ENCODE measurements at places on chromosomes 13 and 19.

- no peak for DNase-seq
Measured at GRCh38 chr13:112481458-112481857, 105.3 kb downstream of the SPACA7 start.

DNA sequence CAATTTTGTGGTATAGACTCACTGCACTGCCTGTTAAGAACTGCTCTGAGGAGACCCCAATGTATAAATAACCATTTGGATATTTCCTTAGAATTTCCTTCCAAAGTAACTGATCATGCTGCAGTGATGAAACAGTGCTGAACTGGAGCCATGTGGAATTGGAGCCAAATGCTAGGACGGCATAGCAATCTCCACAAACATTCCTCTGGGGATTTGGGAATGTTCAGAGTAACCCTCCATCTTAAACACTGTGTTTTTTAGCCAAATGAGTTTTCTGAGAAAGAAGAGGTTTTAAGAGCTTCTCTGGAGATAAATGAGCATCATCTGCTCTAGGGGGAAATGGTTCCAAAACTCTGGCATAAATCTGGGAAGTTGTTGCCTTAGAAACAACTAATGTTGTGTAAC, 98.2 kb downstream of the OLFM4 start:
- DNase-seq, result no peak

DNA sequence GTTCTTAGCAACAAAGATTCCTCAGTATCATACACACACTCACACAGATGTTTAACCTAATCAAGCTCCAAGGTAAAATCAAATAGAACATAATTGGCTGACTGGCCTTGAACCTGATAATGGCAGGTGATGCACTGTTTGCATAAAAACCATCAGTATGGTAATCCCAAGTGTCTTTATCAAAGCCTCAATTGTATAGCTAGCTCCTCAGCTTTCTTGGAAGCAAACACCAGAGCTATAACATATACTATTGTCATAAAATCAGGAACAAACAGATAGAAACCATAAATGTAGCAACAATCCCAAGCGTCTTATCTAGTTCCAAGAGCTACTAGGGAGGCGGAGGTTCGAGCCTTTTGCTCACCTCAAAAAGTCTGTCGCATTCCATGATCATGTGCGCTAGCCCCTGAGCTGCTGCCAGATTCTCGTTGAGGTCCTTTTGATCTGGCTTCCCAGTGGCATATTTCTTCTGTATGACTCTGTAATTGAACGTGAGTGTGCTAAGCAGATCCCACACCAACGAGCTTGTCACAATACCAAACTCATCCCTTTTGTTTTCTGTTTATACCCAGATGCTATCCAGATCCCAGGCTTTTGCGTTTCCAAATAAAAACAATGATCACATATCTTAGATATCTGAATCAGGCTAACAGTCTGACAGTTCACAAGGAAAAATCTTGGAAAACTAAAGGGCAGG, 95.3 kb downstream of the KL start:
- DNase-seq, result no peak

DNA sequence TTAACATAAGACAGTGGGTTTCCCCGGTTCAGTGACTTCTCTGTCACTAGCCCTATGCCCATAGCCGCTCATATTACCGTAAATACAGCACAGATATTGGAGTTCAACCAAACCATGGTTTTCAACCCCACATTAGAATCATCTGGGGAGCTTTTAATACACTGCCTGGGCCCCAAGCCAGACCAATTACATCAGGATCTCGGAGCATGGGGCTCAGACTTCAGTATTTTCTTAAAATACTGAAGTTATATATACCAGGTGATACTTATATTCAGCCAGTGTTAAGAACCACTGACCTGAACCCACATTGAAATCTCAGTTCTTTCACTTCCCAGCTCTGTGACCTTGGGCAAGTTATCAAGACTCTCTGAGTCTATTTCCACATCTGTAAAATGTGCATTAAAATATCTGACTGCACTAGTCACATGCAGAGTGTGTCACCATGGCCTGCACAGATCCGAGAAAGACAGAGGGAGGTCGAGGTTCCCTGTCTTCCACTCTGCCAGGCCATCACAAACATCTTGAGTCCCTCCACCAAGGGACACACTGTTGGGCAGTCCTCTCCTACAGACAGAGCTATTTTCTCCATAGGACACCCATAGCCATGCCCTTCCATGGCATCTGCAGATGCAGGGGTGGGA, 32.2 kb upstream of the IPO5 start:
- DNase-seq, result no peak

DNA sequence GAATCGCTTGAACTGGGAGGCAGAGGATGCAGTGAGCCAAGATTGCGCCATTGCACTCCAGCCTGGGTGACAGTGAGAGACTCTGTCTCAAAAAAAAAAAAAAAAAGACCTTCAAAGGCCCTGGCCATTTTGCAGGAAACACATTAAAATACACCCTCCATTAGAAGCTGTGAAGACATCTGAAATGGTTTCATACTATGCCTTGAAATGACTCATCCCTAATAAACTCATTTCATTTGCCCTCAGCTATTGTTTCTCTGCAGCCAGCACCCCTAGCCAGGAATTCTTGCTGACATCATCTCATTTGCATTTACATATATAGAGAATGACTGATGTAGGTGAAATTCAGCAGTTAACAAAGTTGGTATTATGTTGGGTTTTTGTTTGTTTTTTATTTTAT, 8.7 kb downstream of the EML2 start:
- no peak for DNase-seq

DNA sequence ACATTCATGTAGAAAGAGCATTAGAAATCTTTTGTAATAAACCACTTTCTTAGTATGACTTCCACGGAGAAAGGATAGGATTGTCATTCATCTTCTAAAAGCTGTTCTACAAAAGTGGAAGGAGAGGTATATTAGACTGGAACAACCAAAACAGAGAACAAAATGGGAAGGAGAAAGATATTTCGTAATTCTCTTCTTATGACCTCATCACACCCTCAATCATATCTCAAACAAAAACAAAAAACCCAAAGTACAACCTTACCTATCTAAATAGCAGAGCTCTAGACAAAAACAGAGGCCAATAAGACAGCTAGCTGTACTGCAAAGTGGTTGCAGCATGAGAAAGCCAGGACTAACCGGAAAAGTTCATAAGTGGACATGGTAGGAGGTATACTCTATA, 46.3 kb downstream of the DACH1 start:
- no peak for DNase-seq

GRCh38 chr13:45310341-45311131, 30.4 kb downstream of the TPT1 start:
- DNase-seq, result no peak

GRCh38 chr19:2056837-2057192, 5.8 kb upstream of the MKNK2 start:
- no peak for DNase-seq

DNA sequence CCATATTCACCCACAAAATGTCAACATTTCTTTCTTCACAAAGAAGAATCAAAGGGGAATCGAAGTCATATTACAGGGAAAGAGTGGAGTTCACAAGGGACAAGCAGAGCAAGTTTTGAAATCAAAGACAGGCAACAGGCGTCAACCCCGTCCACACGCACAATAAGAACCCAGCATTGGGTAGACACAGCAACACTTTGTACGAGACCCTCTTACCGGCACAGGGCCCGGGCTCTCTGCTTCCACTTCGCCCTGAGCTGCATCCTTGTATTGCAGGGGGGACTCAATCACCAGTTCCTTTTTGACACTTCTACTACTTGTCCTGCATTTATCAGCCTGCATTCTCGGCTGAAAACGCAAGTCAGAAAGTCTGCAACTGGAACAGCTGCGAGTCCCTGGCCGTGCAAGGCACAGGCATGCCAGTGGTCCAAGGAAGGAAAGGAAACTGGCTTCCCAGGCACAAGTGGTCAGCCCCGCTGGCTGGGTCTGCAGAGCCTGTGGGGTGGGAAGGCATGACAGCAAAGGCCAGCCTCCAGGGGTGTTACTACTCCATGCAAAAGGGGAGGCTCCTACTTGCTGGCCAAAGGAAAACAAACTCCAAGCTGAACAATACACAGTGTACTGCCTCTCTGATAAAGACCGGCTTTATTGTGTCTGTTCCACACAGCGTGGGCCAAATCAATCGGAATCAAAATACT, at the start of gene DOCK9:
TSS of gene DOCK9 (minus strand) at position 497 of the 698 bp plus-strand sequence. CDS start at position 342, 155 bp downstream.
- DNase-seq, result no peak

DNA sequence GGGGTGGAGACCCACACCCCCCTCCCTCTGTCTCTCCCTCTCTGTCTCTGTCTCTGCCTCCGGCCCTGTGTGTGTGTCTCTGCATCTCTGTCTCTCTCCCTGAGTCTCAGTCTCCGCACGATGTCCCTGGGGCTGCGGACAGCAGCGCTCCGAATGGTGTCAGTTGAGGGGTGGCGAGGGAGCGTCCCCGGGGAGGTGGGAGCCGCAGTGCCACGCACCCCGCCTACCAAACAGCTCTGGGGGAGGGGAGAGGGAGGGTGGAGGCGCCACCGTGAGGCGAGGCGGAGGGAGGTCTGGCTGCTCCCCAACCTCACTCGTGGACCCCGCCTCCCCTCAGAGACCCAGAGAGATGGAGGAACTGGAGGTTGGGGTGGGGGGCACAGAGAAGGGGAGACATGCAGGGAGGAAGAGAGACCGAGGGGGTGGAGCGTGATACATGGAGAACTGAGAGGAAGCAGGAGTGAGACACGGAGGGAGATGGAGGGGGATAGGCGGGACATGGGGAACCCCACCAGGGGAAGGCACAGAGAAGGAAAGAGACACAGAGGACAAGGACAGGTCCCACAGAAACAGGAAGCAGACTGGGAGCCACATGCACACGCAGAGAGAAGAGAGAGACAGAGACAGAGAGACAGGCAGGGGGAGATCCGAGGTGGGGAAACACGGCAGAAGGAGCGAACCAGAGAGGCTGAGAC, 7.2 kb downstream of the ERFL start:
- DNase-seq, result no peak

DNA sequence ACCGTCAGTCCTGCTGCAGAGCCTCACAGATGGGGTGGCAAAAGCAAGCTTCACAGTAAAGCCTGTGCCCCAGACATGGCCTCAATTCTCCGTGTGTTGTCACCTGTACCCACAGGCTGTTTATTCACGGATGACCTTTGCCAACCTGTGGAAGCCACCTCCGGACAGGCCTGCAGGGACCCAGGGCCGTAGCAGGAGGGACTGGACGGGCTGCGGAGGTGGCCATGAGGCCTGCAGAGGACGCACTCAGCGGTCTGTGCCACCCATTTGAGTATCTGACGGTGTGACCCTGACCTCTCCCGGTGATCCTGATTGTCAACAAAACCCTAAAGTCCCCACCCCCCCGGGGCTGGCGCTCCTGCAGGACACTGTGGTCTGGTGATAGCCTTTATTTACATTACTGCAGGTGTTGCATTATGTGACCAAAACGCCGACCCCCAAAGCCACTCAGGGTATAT, 7.8 kb upstream of the KLF16 start:
- no peak for DNase-seq

DNA sequence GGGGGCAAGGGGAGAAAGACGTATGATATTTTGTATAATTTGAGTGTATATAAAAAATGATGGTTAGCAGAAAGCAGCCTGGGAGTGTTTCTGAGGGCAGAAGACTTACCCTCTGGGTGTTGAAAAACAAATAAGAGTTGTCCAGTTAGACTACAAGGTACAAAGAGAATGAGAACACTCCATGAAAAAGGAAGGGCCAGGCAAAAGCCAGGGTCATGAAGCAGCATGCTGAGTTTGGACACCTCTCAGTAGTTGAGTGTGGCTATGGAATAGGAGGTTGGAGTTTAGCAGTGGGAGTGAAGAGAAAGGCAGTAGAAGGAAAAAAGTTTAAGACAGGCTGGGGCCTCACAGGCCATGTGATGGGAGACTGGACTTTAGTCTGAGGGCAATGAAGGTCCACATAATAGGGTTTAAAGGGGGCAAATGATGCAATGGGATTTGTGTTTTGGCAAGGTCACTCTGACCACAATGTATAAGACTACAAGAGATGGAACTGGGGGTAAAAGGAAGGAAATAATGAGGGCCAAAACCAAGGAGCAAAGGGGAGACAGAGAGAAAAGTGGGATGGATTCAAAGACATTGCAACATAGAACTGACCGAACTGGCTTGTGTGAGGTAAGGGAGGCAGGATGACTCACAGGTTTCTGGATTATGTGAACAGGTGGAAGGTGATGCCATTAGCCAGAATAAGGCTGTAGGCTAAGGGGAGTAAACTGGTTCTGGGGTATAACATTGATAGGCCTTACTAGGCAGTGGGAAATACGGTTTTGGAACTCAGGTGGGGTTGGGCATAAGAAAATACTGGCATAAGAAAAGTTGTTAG, 76.6 kb downstream of the SERP2 start:
- no peak for DNase-seq

DNA sequence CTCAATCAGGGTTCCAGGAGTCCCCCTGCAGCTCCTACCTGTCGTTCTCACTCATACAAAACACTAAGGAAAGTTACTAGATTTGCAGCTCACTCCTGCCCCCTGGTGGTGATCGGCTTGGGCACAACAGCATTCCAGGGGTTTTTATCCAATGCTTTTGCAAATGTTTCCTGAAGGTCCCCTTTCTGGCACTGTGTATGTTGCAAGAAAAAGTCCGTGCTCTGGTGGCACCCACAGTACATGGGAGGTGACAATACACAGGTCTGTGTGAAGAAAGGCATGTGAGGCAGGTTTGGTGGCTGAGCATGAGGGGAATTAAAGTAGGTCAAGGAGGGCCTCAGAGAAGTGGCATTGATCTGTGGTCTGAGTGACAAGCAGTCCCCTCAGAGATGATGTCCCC, 8.6 kb upstream of the TYK2 start:
- DNase-seq, result peak; percentile 85

DNA sequence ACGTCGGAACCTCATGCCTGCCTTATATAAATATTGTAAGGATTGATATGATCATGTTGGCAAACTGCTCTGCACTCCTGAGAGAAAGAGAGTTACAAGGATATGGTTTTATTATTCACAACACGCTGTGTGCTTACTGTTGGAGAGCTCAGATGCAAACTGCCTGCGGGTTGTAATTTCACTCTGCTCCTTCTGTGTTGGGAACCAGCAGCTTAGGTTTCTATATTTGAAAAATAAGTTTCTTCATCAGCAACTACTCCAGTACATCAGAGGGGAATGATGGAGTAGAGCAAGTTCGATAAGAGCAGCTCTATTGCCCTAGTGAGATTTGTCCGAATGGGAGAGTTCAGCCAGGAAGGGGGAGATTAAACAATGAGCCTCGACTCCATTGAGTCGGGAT, 106.9 kb upstream of the UBL3 start:
- DNase-seq, result no peak

DNA sequence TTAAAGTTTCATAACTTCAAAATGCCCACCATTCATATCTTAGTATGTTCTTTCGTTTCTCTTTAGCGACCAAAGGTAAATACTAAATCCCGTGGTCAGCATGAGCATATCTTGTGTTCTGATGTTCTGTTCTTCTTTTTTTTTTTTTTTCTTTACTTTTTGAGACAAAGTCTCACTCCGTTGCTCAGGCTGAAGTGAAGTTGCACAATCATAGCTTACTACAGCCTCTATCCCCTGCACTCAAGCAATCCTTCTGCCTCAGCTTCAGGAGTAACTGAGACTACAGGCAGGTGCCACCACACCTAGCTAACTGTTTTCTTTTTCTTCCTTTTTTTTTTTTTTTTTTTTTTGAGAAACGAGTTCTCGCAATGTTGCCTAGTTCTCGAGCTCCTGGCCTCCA, 60.9 kb upstream of the ATP12A start:
- DNase-seq, result no peak
